ENCODE measurements at places on chromosomes 2 and 18.

GRCh38 chr18:14978962-14979535 lies 231.1 kb downstream of the ANKRD30B start:
- DNase-seq: peak; percentile 47

- DNase-seq: no peak
Observed at GRCh38 chr18:10317864-10318690, 136.4 kb upstream of the APCDD1 start.

GRCh38 chr2:219525533-219526232 lies 11.4 kb downstream of the ASIC4 start:
- no peak for DNase-seq

DNA sequence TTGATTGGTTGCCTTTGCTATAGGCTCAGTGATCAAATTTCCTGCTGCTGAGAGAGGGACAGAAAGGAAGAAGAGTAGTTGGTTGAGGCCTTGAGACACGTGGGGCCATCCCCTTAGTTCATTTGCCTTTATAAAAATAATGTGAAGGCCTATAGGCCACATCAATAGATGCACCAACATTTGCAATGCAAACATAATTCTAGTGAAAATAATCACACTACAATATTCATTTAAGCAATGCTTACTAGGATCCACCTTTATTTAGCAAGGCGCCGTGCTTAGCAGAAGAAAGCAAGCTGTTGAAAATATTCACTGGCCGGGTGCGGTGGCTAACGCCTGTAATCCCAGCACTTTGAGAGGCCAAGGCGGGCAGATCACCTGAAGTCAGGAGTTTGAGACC lies 105.3 kb upstream of the CXCR4 start:
- DNase-seq: no peak

DNA sequence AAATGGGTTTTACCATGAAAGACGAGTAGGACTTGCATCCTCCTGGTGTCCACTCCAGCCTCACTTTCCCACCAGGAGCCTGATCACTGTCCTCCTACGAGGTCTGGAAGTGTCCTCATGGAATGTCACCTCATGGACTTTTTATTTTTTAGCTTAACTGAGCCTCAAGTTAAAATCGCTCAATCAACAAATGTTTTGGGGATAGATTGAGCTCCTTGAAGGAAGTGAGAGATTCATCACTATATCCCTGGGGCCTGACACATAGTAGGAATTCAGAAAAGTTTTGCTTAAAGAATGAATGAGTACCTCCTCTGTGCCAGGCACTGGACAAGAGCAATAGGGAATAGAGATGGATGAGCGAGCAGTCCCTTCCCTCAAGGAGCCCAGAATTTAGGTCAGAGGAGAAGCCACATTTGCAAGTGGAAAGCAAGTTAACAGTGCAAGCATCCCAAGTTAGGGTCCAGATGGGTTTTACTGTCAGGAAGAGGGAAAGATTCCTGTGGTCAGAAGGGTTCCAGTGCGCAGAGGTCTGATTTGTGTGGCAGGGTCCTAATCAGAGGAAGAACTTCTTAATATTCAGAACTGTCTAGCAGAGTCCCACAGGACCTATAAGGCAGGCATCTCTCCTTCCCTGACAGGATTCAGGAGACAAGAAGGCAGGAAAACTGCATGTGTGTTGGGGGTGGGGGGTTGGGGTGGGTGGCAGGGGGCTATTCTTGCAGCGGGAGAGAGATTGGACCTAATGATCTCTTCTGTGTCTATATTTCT lies 67.0 kb downstream of the MYCN start:
- DNase-seq: no peak

DNA sequence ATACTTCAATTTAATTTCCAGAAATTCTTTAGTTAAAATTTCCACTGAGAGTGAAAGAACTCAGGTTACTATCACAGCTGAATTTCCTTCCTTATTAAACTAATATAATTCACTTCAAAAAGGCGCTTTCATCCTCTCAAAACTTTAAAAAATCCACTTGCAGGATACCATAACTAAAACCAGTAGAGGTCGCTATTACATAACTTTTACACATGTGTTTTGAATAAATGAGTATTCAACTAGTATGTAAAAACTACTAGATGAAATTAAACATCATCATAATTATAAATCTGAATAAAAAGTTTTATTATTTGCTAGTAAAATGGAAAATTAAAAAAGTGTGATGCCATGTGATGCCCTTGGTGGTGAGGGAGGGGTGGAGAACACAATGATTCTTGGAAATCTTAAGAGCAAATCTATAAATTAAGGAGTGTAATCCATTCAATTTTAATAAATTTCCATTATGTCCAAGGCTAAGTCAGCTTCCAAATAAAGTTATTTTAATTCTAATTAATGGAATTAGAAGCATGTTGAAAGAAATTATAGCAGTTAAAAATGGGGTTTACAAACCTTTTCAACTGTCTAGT lies 61.4 kb downstream of the SOS1 start:
- DNase-seq: no peak

DNA sequence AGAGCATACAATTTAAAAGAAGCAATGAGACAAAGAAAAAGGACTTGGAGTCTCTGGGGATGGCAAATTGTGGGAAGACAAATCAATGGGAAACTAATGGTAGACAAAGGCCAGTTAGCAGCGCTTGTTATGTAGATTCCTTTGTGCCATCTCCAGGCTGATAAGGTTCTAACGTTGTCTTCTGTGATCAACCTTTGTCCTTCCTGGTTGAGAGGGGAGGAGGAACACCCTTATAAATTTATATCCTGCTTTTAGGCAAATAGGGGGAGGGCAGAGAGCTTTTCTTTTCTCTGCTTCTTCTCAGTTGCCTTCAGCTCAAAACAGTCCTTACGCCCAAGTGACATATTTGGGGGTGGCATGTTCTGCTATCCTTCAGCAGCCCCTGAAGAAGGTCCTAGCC lies 89.8 kb downstream of the STPG4 start:
- DNase-seq: no peak

DNA sequence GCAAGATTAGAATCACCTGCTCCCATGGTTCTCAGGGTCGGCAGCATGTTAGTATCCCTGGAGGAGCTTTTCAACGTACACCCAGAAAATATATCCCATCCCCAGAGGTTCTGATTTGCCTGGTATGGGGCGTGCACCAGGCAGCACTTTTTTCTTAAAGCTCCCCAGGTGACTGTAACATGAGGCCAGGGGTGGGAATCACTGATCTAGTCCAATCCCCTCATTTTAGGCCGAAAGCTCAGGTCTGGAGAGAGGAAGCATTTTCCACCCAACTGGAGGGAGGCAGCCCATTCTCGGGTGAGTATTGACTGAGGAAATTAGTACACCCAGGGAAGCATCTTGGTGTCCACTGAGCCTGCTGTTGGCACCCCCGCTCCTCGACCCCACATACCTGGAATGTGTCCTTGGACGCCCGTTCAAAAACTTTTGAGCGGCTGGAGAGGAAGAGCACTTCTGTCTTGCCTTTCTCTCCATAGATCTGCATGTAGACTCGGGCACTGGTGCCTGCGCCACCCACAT lies 94.3 kb downstream of the LOXHD1 start:
- DNase-seq: no peak

DNA sequence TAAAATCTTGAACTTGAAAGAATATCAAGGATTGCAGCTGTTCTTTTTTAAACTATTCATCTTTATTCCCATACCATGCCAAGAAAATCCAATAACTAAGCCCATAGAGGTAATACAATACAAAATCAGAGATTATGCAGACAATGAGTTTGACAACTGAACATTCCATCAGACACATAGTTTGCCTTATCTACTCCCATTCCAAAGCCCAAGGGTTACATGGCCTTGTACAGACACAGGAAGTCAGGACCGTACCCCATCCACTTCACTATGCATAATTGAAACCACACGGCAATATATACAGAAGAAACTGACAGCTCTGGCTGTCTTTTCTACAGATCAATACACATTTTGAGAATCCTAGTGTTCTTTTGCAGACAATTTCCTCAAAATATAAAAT lies 181.3 kb downstream of the TMX3 start:
- DNase-seq: no peak

DNA sequence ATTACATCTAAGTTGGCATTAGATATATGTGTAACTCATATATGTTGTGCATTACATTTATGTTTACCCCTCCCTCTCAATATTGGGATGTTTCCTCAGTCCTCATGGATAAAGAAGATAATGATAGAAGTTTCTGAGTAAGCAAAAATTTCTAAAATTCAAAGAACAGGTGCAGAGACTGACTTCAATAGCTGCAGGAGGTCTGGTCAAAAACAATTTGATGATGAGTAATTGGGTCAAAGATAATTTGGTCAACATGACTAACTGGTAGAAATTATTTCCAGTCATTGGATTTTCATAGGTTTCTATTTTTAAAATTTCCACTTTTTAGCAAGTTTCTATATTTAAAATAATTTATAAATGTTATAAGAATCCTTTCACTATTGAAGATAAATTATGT lies 1130.9 kb upstream of the SLC39A10 start:
- DNase-seq: no peak

GRCh38 chr2:168212866-168213265 lies 34.5 kb downstream of the STK39 start:
- DNase-seq: no peak

DNA sequence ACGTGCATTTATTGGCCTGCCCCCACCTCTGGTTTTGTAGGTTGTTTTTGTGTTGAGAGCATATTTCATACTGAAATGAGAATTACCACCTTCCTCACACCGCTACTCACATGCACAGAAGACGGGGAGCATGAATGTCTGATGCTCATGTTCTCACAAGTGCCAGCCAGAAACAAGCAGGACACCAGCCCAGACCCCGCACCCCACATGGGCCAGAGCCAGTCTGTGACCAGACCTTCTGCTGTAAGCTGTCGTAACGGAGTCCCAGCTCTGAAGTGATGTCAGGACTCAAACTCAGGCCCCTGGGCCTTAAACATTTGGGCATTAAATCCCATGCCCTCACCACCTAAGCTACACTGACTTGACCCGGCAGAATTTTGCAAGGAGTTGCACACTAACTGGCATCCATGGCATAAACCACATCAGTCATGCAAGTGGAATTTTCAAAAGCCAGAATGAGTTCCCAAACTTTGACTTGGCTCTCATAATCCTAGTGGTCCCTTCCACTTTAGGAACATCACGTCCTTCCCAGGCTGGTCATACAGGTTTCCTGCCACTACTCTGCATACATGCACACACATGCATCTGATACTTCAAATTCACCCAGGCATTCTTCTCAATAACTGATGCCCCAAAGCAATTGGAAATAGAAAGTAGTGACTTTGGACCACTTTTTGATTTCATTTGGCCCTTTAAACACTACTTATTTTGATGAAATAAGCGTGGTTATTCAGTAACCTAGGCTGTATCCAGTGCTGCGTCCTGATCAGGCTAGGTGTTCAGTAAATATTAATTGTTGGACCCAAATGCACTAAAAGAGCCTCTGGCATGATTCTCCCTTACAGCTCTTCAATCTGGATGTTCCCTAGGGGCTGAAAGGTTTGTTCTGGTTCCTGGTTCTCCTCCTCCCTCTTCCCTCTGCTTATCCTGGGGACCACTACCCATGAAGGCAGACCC lies 223.1 kb upstream of the ID2 start:
- DNase-seq: no peak

GRCh38 chr2:45117383-45117782 lies 108.1 kb upstream of the SIX2 start:
- no peak for DNase-seq

DNA sequence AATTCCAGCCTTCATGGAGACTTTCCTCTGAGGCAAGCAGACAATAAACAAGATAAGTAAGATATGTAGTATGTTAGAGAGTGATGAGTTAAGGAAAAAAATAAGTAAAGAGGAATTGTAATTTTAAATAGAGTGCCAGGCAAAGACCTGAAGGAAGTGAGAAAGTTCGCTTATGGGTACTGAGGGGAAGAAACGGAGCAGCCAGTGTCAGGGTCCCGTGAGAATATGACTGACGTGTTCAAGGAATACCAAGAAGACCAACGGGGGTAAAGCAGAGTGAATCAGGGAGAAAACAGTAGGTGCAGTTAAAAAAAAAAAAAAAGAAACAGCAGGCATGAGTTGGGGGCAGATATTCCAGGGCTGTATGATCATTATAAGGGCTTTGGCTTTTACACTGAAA lies 45.1 kb downstream of the ARHGEF33 start:
- no peak for DNase-seq

- no peak for DNase-seq
Observed at GRCh38 chr2:129296806-129297205, 682.7 kb upstream of the RAB6C start.

DNA sequence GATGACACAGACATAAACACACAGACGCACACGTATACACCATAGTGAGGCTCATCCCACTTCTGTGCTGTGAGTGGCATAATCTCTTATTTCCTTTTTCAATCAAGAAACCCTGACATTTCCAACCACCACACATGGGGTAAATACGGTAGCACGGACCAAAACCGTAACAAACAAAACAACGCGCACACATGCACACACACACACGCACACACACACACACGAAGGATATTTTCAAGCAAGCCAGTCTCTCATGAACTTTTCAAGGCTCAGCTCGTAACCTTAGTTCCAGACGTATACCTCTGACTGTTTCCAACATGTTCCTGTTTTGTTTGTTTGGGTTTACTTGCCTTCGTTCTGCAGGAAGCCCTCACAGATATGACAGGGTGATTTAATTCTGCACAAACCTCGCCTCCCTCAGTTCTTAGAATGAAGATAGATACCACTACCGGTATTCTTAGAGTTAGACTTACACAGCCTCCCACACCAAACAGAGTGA lies 119.8 kb downstream of the BCL2 start:
- DNase-seq: no peak

- no peak for DNase-seq
Observed at GRCh38 chr2:112835061-112835501, 1.5 kb downstream of the IL1B start.

DNA sequence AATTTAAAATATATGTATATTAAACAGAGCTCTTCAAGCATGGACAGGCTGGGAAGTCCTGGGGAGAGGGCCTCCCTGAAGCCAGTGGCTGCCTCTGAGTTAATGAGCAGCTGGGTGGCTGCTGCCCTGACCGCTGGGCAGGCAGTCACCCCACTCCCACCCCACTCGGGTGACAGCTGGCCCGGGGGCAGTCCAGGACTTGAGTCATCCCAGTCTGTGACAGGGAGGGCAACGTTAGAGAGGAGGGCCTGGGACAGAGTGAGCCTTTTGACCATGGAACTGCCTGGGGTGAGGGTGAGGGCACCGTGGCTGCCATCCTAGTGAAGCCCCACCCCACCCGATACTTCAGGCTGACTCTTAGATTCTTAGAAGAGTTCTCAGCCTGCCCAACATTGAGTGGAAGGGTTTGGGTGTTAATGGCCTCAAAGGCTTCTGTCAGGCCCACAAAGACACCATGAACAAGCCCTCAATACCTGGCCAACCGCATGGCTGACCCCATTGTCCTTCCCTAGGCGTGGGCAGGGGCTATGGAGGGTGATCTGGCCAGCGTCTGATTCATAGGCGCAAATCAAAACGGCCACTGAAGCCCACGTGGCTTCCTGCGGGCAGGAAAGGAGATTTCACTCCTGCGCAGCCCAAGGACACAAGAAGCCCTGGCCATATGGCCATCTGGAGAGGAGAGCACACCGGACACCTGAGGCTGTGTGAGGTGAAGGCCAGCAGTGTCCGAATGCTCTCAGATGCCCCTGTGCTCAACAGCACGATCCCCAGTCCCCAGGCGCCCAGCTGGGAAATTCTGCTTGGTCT lies 47.5 kb downstream of the MRPS5 start:
- DNase-seq: no peak

Measured in left ventricle myocardium superior (tissue), 1 donor.